ENCODE measurements at places on chromosomes 2 and 18. TPM values are rescaled to one million over a fixed set of nuclear protein-coding genes. Genes with fewer than 3 reads are reported as not detected.

SLC4A5 gene
- total RNA-seq = 1.1 TPM

MC5R gene
- total RNA-seq = not detected

- no peak for DNase-seq
Observed at GRCh38 chr2:54161660-54162424, 46.4 kb downstream of the ACYP2 start.

DNA sequence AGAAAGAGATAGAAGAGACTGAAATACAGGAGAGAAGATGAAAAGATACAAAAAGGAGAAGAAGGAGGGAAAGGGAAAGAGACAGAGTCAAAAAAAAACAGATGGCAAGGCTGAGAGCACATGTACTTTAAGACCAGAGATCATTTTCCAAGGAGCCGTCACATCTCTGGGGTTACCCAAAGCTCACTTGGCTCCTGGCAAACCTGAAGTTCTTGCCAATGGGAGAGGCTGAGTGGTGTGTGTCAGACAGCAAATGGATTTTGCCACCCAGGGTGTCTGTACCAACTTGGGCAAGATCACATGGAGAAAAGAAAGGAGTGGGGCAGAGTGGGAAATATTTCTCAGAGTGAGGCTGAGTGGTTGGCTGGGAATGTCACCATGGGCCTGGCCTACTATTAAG, 219.3 kb upstream of the TNP1 start:
- no peak for DNase-seq

APLF gene
- 3.8 TPM for total RNA-seq

GRCh38 chr2:63012541-63012940, 38.1 kb upstream of the OTX1 start:
- DNase-seq = no peak

GRCh38 chr2:127950264-127950663, 64.5 kb upstream of the AMMECR1L start:
- DNase-seq = no peak

GYPC gene
- 121 TPM for total RNA-seq

GALR1 gene
- not detected for total RNA-seq

DNA sequence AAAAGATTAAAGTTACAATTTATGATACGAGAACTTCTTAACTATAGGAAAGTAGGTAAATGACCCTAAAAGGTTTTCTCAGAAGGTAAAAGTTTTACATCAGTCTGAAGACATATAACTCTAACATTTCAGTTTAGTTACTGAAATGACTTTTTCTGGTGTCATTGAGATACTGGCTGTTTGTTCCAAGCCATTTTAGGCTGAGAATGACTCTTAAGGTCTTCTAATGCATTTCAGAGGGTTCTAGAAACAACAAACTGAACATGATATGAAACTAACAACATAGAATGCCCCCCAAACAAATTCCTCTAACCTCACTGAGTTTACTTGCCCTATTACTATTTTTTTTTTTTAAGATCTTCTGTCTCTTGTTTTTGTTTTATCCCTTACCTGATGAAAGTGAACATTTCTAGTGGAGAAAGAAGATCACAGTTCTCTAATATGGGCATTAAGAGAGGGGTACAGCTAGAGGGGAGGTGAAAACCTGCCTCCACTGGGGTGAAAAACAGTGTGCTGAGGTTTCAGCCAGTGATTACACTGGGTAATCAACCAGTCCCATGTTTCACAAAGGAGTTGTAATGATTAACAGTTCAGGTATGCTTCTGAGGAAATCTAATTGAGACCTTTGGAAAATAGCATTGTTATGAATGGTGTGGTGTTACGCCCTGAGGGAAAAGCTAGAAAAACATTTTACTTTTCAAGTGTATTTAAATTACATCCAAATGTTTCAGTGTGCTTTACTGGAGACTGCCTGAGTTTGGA, 11.2 kb downstream of the NABP1 start:
- DNase-seq = no peak

DNA sequence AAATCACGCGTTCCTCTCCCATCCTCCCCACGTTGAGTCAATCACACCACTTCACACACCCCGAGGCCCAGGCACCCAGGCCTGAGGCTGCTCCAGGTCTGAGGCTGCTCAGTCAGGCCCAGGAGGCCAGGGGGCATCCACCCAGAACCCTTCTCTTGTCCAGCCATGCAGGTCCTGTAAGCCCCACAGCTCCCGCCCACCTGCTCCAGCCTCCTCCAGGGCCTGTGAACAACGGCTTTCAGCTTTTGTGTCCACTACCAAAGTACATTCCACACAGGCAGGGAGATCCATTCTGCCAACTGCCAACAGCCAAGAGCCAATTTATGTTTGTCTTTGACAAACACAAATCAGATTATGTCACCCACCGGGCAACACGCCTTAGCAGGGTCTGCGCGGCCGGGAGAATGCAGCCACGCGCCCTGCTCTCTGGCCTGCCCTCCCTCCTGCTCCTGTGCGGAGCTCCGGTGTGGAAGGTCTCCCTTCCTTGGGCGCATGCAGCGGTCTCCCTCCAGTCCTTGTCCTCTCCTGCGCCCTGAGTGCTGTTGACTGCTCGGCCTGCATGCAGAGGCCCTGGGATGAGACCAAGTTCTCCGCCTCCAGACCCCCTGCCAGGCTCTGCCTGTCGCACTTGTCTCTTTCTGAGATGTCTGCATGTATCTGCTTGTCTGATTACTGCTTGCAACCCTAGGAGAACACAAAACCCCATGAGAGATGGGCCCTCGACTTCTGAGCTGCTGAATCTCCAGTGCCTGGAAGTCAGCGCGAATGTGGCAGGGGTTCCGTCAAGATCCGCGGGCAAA, 146.6 kb downstream of the ZNF516 start:
- DNase-seq = no peak

DNA sequence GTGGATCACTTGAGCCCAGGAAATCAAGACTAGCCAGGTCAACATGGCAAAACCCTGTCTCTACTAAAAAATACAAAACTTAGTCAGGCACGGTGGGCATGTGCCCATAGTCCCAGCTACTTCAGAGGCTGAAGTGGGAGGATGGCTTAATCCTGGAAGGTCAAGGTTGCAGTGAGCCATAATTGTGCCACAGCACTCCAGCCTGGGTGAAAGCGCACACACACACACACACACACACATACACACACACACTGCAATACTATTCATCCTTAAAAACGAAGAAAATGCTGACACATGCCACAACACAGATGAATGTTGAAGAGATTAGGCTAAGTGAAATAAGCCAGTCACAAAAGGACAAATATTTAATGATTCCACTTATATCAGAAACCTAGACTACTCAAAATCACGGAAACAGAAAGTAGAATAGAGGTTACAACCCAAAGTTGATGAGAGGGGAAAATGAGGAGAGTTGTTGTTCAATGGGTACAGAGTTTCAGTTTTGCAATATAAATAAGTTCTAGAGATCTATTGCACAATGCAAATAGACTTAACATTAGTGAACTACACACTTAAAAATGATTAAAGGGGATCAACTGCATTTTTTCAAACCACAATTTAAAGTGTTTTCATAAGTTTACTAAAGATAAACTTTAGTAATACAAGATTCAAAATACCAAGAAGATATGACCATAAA, 114.5 kb downstream of the USP34 start:
- no peak for DNase-seq

CCDC85A gene
- 5.3 TPM for total RNA-seq

- DNase-seq = no peak
Observed at GRCh38 chr2:161265874-161266273, 42.4 kb upstream of the PSMD14 start.

DNA sequence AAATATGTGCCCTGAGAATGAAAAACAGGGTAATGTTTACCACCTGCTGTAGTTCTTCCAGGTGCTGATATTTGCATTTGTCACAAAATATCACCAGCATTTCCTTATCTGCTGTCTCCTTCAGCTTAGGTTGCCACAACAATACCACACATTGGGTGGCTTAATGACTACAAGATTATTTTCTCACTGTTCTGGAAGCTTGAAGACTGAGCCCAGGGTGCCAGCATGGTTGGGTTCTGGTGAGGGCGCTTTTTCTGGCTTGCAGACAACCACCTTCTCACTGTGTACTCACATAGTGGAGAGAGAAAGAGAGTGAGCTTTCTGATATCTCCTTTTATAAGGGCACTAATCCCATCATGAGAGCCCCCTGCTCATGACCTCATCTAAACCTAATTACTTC, 407.5 kb upstream of the RGPD4 start:
- DNase-seq = no peak

- no peak for DNase-seq
Observed at GRCh38 chr2:239159476-239159911, 241.3 kb downstream of the HDAC4 start.

DNA sequence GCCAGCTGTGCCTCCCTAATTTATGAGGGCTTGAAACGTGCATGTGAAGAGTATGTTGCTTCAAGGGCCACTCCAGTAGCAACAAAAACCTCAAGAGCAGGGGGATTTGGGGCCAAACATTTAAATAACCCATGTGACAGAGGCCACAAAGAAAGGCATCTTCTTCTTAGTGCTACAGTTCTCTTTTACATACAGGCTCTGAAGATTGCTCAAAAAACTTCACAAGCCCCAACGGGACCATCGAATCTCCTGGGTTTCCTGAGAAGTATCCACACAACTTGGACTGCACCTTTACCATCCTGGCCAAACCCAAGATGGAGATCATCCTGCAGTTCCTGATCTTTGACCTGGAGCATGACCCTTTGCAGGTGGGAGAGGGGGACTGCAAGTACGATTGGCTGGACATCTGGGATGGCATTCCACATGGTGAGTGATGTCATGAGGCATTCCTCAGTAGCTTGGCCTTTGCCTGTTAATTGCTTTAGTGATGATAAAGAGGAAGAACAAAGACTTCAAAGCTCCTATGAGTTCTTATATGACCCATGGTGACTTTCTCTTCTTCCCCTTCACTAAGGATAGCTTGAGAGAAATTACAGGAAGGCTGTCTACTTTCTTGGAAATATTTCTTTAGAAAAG, 40.1 kb downstream of the NRP2 start:
- no peak for DNase-seq

DNA sequence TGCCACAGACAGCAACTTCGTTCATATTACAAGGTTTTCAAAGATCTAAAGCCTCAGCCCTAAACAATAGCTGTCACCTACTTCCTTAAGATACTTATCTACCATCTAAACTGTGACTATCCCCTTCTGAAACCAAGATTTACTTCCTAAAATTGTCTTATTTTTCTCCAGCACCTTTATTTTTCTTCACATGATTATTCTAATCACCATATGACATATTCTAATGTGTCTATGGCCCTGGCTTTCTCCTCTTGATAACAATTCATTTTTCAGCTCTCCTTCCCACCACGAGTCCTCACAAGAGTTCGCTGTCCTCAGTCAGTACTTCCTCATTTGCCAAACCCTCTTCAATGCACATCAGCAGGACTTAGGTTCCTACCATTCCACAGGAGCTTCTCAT, 53.9 kb downstream of the RTTN start:
- no peak for DNase-seq

GRCh38 chr2:162029287-162029901, 44.6 kb downstream of the DPP4 start:
- DNase-seq = peak; percentile 68

DCC gene
- not detected for total RNA-seq

DNA sequence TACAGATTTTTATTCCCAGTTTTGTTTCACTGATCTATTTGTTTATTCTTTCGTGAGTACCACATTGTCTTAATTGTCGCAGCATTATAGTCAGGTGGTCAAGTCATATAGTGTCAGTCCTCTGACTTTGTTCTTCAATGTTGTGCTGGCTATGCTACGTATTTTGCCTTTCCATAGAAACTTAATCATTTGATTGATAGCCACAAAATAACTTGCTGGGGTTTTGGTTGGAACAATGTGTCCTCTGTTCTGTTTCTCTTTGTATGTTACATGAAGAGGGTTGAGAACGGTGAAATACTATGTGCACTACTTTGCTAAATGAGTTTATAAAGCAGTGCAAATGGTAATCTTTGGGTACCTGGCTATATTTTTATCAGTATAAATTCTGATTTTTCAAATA, 64.9 kb upstream of the TTC27 start:
- no peak for DNase-seq

GRCh38 chr2:66472225-66472843, 37.4 kb downstream of the MEIS1 start:
- no peak for DNase-seq

- DNase-seq = no peak
Observed at GRCh38 chr2:64792995-64793639, 139.4 kb upstream of the SERTAD2 start.

CRYGC gene
- not detected for total RNA-seq

DNA sequence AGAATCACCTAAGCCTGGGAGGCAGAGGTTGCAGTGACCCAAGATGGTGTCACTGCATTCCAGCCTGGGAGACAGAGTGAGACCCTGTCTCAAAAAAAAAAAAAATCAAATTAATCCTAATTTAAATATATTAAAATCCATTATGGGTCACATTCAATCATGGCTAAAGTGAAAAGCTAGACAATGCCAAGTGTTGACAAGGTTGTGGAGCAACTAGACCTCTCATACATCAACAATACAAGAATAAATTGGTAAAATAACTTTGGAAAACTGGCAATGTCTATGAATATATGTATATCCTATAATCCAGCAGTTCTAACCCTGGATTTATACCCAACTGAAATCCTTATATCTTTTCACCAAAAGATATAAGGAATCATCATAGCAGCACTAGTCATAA, 23.4 kb upstream of the ATL2 start:
- DNase-seq = no peak

LIPG gene
- total RNA-seq = not detected

DNA sequence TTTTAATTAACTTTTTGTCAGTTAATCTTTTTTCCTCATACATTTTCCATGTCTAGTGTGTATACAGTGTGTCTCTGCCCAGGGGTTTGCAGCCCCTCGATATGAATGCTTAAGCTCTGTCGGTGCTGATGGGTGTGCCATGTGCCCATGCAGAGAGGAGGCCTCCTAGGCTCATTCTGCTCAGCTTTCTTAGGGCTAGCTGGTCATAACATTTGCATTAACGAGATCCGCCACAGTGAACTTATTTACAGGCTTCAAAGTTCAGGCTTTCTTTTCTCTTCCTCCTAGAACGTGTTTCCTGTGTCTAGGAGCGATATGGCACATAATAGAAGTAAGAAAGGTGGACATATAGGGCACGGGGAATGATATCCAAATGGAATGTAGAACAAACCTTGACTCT, 783.3 kb downstream of the PLCL1 start:
- DNase-seq = no peak

GRCh38 chr2:65214843-65215242, 12.8 kb upstream of the ACTR2 start:
- DNase-seq = no peak

GRCh38 chr2:179437430-179437829, 172.8 kb upstream of the SESTD1 start:
- no peak for DNase-seq

GRCh38 chr18:2150566-2150965, 420.7 kb downstream of the METTL4 start:
- no peak for DNase-seq

GRCh38 chr2:160407393-160408172, 86.0 kb downstream of the RBMS1 start:
- DNase-seq = peak; percentile 87

- peak; percentile 17 for DNase-seq
Observed at GRCh38 chr2:113190871-113191270, 17.1 kb downstream of the PSD4 start.

All from Right ventricle myocardium inferior (tissue), 1 donor.